ENCODE measurements at places on chromosomes 6 and 20. TPM values are rescaled to one million over a fixed set of nuclear protein-coding genes. Genes with fewer than 3 reads are reported as not detected.

C20orf202 gene
- not detected for polyA plus RNA-seq

GNAS-AS1 gene
- not detected for polyA plus RNA-seq

DNA sequence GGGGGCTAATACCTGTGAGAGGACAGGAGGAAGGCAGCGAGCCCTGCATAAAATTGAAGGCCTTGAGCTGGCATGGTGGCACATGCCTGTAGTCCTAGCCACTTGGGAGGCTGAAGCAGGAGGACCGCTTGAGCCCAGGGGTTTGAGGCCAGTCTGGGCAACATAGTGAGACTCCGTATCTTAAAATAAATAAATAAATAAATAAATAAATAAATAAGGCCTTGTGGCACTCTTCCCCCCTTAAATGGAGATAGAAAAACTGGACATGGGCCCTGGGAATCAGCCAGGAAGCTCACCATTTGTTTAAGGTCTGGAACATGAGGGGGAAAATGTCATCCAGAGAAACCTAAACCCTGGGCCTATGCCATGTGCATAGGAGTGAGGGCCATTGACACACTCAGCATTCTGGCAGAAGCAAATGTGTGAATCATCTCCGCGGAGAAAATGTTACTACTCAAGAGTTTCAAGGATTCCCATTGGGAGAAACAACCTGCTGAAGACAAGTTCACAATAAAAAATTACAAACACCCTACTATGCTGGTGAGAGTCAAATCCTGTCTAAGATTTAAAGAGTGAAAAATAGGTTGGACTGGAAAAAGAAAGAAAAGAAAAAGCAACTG, 51.9 kb upstream of the UBR2 start:
- no peak for DNase-seq
- no peaks in the 10 kb centered on the region for H3K27me3 ChIP-seq
- H3K27ac ChIP-seq = no peak overlapping the region
- no peak overlapping the region for H3K4me3 ChIP-seq

DNA sequence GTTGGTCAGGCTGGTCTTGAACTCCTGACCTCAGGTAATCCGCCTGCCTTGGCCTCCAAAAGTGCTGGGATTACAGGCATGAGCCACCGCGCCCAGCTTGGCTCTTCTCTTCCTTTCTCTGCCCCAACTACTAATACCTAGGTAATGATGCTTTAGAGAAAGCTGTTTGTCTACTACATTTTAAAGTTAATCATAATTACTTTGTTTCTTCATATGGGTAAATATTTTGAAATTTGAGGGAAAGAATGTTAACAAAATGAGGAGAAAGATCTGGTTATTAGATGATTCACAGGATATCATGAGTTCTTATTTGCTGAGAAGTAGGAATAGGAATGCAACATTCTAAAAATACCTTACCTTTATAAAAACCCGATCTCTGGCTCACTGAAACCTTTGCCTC, 18.4 kb upstream of the PTPRK start:
- H3K27me3 ChIP-seq = no peaks in the 10 kb centered on the region
- H3K4me1 ChIP-seq = no peaks in the 10 kb centered on the region
- no peak for DNase-seq
- H3K27ac ChIP-seq = no peak overlapping the region

GRCh38 chr6:18209539-18210197, 54.4 kb downstream of the KDM1B start:
- no peak overlapping the region for H3K27ac ChIP-seq
- H3K27me3 ChIP-seq = no peaks in the 10 kb centered on the region
- H3K36me3 ChIP-seq = peaks cover 20% of the 10 kb centered on the region
- H3K4me3 ChIP-seq = no peak overlapping the region
- no peak for DNase-seq
- no peaks in the 10 kb centered on the region for H3K4me1 ChIP-seq

Data from CD4-positive, CD25-positive, alpha-beta regulatory T cell (primary cell).